Left forelimb (tissue), 1 donor: ENCODE measurements at places on chromosomes 7 and 10.

DNA sequence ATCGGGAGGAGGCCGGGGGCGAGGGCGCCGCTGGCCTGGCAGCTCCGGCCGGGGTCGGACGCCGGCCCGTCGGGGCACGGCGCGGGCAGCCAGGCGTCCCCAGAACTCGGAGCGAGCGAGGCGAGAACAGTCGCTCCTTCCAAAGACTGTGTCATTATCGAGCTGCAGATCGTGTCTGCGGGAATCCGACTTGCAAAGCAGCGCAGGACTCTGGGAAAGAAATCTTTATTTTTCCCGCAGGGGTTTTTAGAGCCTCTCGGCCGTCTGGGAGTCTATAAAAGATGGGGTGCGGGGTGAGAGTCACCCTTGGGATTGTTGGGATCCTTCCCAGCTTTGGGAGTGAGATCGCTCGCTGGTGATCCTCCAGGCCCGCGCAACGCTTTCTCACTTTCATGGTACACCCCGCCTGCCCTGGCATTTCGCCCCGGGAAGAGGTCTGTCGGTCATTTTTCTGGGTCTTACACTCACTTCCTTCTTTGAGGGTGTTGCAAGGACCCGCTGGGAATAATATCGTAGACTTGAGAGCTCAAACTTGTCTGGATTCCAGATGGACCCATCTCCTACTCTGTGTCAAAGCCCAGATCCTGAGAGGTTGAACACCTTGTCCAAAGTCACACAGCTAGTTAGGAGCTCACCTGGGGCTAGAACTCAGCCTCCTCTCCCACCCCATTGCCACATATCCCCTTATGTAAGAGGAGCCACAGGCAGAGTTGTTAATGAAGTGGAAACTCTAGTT, 1.0 kb downstream of the UBTD1 start:
- no peak for DNase-seq

DNA sequence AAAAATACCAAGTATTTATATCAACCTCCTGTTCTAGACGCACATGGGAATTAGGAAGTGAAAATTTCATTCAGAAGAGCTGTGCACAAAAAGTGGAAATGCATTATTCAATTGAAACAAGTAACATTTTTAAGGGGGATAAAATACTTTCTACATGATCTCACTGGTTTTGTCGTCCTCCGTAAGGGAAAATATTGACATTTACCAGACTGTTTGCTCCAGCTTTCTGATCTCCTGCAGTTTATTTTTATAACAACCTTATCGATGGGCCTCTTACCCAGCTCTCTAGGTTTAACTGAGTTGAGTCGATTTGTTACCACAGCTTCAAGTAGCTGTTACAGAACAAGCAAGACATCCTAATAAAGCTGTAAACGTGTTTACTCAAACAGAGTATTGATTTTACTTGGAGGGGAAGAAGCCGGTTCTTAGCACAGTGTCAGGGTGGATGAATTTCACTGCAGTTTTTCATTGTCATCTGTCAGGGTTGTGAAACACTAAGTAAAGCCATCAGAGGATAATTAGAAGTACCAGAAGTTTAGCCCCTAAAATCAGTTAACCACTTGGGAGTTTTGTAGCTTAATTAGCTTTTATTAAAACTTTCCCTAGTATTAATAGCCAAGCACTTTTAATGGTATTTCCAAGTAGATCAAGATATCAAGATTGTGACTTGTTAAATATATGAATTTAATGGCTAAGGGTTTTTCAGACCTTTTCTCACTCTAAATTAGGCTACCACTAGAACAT, 142.6 kb upstream of the KAT6B start:
- no peak for DNase-seq

- no peak for DNase-seq
Measured at GRCh38 chr10:125880719-125881118, 373 bp downstream of the DHX32 start.

DNA sequence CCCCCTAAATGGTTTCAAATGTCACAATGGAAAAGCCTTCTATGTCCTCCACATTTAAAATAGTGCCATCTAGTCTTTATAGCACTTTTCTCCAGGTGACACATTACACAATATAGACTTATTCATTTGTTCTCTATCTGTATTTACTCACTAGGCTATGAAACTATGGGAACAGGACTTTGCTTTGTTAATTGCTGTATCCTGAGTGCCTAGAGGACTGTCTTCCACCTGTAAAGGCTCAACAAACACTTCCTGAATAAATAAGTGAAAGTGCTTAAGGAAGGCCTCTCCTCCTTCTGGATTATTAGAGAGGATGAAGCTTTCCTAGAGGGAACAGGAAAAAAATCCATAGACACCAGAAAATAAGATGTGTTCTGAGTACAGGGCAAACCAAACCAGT, 397.6 kb upstream of the LRRN3 start:
- DNase-seq = no peak

- no peak for DNase-seq
Measured at GRCh38 chr7:112799448-112800120, 9.4 kb upstream of the TMEM168 start.

GRCh38 chr7:167090-167855, 25.1 kb upstream of the FAM20C start:
- DNase-seq = no peak

- DNase-seq = no peak
Measured at GRCh38 chr10:102752934-102753664, 9.4 kb downstream of the WBP1L start.

GRCh38 chr7:74454925-74455288, 1.2 kb downstream of the GTF2IRD1 start:
- no peak for DNase-seq

GRCh38 chr10:13853854-13854253, 267.1 kb downstream of the PRPF18 start:
- DNase-seq = no peak

- DNase-seq = no peak
Measured at GRCh38 chr10:116912162-116912561, 62.9 kb downstream of the ENO4 start.

DNA sequence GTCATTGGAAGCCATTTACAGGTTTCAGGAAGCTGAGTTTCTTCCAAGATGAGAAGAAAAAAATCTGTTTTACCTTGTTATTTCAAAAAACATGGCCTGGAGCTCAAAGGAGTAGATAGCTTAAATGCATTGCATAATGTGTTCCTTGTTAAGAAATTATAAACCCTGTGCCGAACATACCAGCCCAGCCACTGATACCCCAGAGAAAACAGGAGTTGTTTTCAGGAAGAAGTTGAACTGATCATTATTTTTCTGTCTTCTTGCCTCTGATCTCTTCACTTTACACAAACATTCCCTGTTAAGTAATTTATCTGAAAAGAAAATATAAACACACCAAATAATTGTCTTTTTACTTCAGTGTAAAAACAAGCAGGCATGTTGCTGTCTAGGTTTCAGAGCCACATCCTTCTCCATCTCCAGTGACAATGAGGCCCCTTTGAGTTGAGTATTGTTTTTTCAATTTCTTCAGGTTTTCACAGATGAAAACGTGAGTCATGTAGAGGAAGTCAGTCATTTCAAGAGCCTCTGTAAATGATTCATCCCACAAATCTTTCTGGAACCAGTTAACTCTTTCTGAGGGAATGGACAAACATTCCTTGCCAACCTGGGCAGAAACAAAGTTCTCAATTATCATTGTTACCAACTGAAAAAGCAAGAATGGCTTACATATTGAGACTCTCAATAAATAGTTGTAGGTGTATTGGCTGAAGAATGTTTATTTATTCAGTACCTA, 244.2 kb downstream of the IPMK start:
- no peak for DNase-seq
